ENCODE measurements at places on chromosomes 13 and 19. TPM values are rescaled to one million over a fixed set of nuclear protein-coding genes. Genes with fewer than 3 reads are reported as not detected.

DNA sequence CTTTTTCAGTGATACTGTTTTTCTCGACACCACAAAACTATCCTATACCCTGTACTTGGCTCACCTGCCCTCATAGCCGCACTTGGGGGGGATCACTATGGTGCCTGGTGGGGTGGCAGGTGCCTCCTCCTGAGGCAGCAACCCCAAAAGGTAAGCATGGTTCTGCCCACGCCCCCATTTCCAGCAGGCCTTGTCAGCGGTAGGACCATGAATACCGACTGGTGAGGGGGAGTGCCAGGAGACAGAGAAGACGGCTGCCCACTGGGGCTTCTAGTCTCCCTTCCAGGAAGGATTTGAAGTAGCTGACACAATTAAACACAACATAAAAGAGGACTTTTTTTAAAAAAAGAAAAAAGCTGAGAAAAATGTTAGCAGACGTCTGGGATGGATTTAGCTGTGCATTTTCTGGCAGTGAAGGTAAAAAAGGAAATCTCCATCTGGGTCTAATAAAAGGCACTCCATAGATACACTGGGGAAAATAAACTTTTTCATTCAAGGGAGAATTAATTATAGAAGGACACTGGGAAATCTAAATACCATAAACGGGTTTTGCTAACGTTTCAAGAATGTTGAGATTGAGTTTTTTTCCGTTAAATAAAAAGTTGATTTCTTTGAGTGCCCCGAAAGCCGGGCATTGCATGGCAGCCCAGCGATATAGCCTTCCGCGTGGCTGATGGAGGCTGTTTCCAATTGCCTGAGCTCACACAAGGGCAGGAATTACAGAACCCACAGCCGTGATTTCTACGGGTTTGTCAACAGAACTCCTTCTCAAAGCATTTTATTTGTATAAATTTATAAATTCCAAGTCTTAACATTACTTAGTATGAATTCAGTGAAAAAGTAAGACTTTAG lies 45.1 kb downstream of the ATP11A start:
- DNase-seq = no peak

GRCh38 chr13:23386533-23386932 lies 47.0 kb downstream of the SACS start:
- DNase-seq = no peak

DNA sequence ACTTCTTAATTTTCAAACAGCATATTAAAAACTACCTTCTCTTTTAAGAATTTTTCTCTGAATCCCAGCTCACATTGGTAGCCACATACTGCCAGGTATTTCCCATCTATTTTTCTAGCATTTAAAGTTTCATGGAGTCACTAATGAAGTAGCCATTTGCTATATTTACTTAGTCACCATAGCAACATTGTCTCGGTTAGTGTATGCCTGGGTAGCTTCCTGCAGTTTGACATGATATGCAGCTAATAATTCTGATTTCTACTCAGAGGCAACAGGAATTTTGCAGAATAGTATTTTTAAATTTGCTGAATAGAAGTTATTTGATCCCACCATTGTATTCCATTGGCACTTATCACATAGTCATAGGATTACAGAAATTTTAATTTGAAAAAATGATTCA lies 30.9 kb upstream of the KCTD4 start:
- DNase-seq = no peak

LPAR2 gene
- 25.8 TPM for total RNA-seq

IQCN gene
- total RNA-seq = 3.2 TPM

ZNF681 gene
- 3.0 TPM for total RNA-seq

ZNF480 gene
- 3.5 TPM for total RNA-seq

Data from activated T-helper 1 cell treated with anti-CD3 and anti-CD28 coated beads, Interleukin-12 subunit alpha, Interleukin-12 subunit beta, Interleukin-2, Interleukin-4 antibody, amounts not matched to agents 30 ng/mL and 10 ng/mL and 1 ng/mL, durations not matched to agents 14 hours and 24 hours and 36 hours (primary cell).